WERI-Rb-1 (cell line): ENCODE measurements at places on chromosomes 4 and X.

DNA sequence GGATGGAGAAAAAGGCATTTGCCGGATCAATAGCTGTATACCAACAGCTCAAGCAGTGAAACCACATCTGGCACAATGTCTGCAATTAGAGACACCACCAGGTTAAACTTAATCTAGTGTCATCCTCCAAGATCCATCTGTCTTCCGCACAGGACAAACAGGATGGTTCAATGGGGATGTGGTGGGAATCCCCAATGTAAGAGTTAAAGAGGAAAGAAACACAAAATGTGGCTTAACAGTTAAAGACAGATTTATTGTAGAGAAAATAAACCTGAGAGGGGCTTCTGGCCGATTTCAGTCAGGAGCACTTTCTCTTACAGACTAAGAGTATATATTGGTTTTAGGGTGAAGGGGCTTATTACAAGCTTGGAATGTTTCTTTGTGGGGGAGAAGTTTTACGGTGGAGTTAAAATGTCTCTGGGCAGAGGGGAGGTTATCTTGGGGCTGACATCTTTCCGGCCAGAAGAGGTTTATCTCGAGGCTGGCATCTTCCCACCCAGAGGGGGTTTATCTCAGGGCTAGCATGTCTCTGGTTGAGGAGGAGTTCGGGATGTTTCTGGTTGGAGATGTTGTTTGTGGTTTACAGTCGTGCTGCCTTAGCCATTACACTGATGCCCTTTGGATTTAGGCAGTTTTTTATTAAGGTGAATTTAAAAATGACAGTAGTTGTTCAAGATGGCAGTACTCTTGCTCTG is 61.7 kb downstream of the KANTR start:
- DNase-seq: no peak

- DNase-seq: no peak
These were observed 20.4 kb upstream of the CYP4V2 start for GRCh38 chr4:186170966-186171365.

DNA sequence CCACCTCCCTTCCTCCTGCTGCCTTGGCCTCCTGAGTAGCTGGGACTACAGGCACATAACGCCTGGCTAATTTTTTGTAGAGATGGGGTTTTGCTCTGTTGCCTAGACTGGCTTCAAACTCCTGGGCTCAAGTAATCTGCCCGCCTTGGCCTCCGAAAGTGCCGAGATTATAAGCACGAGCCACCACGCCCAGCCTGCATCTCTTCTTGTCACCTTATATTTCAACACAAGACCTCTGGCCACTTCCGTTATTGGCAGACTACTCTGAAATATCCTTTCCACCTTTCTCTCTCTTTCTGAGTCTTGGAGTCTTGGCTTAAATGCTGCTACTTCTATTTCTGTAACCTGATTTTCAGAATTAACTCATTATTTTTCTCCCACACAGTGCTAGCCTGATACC is 5.6 kb downstream of the KIAA0232 start:
- no peak for DNase-seq

DNA sequence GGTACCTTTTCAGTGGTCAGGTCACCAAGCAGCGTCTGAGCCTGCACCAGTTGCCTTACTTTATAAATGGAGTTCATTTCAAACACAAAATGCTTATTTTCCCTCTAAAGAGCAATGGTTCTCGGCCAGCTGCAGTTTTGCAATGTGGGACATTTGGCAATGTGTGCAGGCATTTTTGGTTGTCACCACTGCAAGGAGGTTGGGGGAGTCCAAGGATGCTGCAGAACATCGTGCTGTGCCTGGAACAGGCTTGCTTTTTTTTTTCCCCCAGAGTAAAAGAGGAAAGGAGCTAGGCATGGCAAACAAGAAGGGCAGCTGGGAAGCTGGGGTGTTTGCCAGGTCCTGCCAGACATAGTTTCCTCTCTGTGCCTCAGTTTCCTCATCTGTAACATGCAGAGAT is 115.6 kb downstream of the GPR143 start:
- no peak for DNase-seq

GRCh38 chr4:174559894-174560293 is 37.6 kb upstream of the HPGD start:
- no peak for DNase-seq

DNA sequence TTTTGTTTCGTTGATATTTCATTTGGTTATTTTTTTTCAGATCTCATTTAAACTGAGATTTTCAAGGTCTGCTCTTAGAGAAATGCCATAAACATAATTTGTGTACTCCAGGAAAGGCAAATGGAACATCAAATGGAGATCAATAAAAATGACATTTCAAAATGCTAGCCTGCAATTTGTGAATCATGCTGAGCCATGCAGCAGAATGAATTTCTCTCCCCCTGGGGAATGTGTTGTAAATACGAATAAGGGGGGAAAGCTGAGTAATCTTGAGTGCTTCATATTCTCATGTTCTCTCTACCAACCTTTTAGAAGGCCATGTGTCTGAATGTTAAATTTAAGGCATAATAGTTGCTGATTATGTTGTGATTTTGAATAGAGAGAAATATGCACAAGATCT is 7.8 kb downstream of the ZCCHC4 start:
- DNase-seq: no peak

- no peak for DNase-seq
These were observed 771.3 kb downstream of the RAB28 start for GRCh38 chr4:12712648-12713339.

DNA sequence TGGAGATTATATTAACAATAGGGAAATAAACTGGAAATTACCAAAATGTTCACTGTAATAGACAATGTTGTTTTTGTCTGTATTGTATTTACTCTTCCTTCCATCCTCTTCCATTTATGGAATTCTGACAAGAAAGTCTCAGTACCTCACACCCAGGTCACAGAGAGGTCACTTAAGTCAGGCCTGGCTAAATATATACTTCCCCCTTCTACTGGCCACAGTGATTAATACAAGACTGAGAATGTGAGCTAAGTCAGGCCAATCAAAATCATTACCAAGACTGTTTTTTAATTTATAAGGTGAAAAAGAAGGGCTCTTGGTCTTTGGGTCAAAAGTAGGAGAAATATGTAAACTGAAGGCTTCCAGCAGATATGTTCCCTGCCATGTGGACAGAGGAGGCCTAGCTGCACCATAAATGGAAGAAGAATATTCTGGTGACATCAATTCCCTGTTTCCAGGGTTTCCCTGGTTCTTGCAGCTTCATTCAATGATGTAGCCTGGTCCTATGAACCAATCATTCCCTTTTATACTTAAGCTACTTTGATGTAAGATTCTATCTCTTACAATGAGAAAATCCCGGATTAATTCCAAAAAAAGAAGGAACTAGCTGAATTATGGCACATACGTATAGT is 64.3 kb downstream of the LRBA start:
- no peak for DNase-seq

GRCh38 chr4:137823007-137823406 is 290.7 kb upstream of the PCDH18 start:
- DNase-seq: no peak

GRCh38 chr4:101000496-101000895 is 346.8 kb downstream of the PPP3CA start:
- no peak for DNase-seq

DNA sequence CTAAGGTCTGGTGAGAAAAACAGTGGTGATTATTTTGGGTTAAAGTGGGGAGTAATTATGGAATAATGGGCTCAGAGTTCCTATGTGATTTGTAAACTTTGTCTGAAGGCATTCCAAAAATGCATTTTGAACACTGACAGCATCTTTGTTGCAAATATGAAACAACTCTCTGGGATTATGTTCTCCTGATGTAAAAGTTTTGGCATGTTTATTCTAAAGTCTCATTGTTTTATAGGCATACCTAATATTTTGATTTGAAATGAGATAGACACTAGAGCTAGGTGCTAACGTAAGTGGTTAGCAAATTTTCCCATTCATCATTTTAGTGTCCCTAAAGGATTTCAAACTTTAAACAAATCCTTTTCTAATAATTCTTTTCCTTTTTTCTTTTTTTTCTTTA is 140.9 kb upstream of the ANXA3 start:
- DNase-seq: no peak

DNA sequence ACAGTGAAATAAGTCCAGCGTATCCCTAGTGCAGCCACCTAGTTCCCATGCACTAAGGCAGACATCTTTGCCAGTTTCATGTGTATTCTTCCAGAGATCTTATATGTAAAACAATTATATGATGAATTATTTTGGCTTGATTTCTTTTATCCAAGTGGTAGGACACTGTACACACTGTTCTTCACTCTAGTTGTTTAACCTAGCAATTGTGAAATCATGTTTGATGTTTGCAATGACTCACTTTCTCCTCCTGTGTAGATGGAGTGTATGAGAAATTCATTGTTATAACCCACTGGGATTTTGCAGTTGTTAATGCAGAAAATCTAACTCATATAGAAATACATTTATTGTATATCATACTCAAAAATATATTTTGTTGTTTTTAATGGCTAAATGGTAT is 17.5 kb upstream of the TBC1D1 start:
- DNase-seq: no peak
